Stimulated activated CD4-positive, alpha-beta T cell treated with anti-CD3 and anti-CD28 coated beads, Interleukin-12 subunit alpha, Interleukin-12 subunit beta, amount 100 ng/mL, for 48 hours (primary cell): ENCODE measurements at places on chromosomes 16 and 17.

GRCh38 chr17:6085812-6086211 lies 15.6 kb downstream of the WSCD1 start:
- DNase-seq, result no peak

GRCh38 chr17:16480995-16481394 lies 11.0 kb downstream of the LRRC75A start:
- DNase-seq, result no peak

DNA sequence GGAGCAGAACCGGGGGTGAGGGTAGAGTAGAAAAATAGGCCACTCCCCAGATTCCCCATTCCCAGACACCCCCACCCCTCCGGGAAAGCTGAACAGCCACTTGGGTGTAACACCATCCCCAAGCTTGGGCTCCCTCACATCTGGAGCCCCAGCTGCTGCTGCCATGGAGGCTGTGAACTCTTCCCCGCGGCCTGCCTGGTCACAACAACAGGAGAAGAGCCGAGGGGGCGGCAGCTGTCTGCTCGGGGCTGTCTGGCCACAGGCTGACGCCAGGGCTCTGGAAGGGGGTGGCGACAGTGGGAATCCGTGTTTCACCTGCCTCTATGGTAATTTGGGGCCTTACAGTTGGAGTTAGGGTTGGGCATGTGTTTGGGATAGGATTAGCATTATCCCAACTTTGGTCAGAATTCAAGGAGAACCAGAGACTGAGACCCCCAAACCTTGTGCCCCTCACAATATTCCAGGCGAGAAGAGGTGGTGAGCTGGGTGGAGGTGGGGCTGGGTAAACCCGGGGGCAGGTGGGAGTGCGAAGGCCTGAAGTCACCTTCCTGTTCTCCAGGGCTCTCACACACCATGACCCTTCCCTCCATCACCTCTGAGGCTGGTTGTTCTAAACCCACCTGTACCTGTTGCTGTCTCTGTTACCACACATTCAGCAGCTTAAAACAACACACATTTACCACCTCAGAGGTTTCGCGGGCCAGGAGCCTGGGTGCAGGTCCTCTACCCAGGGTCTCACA lies 29.7 kb upstream of the NXPH3 start:
- no peak for DNase-seq

- no peak for DNase-seq
Measured at GRCh38 chr16:27301236-27301861, 12.4 kb upstream of the IL4R start.
